ENCODE measurements at places on chromosomes 5 and 9. TPM values are rescaled to one million over a fixed set of nuclear protein-coding genes. Genes with fewer than 3 reads are reported as not detected.

Gene SPATA9
- not detected for total RNA-seq

Gene CDHR2
- 3.6 TPM for total RNA-seq

Gene OTP
- not detected for total RNA-seq

Gene LCN10
- total RNA-seq = 11.0 TPM

Gene PCDHB4
- total RNA-seq = not detected

Gene MEIKIN
- total RNA-seq = 2.7 TPM

Gene HAVCR1
- total RNA-seq = 30.2 TPM

DNA sequence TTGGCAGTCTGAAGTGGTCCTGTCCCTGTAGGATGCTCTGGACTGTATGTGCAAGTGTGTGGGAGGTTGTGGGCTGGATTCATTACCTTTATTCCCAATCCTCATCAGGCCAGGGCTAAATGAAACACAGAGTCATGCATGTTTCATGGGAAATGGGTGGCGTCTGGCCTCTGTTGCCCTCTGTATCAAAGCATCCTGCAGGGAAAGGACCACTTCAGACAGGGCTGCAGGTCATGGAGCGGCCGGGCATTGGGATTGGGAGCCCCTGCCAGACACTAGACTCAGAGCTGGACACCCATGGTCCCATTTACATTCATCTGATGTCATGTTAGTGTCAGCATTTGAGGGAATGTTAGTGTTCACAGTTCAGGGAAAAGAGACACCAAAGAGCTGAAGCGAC lies 53.8 kb downstream of the UBE2QL1 start:
- DNase-seq = no peak

DNA sequence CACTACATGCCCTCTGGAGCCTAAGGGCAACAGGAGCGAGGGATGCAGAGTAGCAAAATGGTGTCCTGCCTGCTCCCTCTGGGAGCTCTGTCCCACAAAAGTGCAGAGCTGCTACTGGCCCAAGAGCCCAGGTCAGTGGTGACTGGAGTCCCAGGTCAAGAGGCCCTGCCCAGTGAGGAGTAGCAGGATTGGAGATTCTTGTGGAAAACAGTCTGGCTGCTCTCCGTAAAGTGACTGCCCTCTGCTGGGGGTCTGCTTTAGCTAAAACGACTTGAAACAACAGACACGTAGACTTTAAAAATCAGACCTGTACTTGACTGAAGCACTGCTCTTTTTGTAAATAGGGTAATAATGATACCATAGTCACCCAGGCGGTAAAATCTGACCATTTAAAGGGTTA lies 917.0 kb downstream of the MAT2B start:
- no peak for DNase-seq

DNA sequence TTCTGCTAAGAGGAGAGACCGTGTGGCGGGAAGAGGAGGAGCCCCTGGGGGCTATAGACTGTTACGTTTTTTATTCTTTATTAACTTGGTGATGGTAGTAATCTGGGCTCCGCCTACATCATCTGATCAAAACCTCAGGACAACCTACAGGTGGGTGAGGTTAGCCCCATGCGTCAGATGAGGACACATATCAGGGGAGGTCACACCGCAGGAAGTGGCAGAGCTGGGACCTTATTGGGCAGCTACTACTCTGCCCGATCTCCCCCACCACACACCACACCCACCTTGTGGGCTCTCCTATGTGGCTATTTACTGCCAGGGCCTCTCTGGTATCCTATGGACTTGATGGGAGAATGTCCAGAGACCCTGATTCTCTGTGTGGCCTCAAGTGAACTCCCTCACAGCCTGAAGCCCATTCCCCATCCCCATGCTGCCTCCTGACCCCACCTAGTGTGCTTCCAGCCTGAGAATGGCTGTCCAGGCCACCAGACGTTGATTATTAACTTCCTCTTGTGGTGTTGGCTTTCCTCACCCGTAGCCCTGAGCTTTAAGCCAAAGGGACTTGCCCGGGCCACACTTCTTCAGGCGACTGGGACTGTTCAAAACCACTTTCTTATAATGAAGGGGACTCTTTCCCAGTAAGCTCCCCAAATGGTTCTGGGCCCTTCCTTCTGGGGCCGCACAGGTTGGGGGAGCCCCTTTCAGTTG lies 8.2 kb downstream of the UNC5A start:
- DNase-seq = no peak

DNA sequence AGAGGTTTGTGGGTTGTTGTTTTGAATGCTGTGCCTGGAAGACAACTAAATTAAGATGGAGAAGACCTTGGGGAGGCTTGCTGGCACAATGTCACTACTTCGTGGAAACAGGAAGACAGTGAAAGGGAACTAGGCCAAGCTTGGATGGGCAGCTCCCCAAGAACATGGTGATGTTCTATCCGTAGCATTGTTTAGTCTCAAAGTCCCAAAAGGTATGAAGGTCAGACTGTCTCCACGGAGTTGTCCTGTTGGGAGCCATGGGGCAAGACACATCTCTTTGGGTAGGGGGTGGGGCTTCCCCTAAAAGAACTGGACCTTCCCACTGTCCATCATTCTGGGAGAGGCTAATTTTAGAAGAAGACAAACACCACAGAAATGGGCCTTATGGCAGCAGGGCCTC lies 140.5 kb downstream of the ENTREP1 start:
- DNase-seq = no peak

DNA sequence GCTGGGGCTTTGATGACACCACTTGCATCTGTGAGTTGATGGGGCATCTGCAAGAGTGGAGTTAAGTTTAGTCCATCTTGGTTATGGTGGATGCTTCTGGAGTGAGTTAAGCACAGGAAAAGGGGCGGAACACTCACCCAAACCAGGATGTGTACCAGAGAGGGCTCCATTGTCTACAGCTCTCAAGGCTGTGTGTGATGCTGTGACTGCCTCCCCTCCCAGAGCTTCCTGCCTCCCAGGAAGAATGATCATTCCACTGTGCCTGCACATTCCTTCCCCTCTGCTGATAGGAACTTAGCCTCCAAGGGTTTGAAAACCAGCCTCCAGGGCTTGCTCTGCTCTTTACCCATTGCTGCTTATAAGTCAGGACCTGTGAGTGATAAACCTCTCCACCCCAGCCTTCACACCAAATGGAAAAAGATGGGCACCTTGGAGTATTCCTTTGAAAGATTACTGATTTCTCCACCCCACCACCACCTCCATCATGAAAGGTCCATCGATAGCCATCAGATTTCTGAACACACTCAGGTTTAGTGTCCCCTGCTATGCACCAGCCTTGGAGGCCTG lies 160.1 kb upstream of the SPRY4 start:
- DNase-seq = no peak

DNA sequence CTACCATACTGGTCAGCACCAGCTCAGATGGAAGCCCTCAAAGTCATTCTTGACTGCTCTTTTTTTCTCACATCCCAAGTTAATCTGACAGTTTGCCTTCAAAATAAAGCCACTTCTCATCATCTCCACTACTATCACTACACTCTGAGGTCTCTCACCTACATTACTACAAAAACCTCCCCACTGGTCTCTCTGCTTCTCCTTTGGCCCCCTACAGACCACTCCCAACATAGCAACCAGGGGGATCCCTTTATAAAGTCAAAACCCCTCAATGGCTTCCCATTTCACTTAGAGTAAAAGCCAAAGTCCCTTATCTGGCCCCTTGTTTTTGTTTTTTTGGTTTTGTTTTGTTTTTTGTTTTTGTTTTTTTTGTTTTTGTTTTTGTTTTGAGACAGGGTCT lies 4.6 kb downstream of the ARAP3 start:
- DNase-seq = no peak

- DNase-seq = no peak
Observed at GRCh38 chr9:117496307-117496706, 81.5 kb upstream of the ASTN2 start.

- no peak for DNase-seq
Observed at GRCh38 chr5:158634714-158635113, 465.0 kb downstream of the EBF1 start.

- DNase-seq = no peak
Observed at GRCh38 chr9:88872192-88872946, 118.9 kb upstream of the S1PR3 start.

GRCh38 chr9:131677049-131677443 lies 62.8 kb downstream of the RAPGEF1 start:
- no peak for DNase-seq

DNA sequence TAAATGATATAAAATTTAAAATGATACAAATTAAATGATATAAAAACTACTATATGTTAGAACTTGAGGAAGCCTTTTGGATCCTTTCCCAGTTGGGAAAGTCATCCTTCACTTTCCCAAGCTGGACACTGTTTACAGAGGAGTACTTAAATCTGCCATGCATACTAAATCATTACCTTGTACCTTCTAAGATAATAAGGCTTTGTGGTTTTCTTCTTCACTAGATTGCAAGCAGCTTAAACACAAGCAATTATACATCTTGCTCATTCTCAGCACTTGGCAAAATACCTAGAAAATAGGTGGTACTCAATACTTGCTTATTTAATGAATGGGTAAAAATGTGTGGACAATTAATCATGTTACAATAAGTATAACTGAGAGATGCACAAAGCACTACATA lies 666.8 kb downstream of the PTPRD start:
- DNase-seq = no peak

Measured in naive thymus-derived CD8-positive, alpha-beta T cell (primary cell).